Activated CD4-positive, alpha-beta T cell treated with anti-CD3 and anti-CD28 coated beads, Interleukin-2, amount 50 U/mL, for 16 hours (primary cell): ENCODE measurements at places on chromosomes 5 and 9.

GRCh38 chr5:6457592-6457991 lies 8.9 kb downstream of the UBE2QL1 start:
- DNase-seq, result no peak

DNA sequence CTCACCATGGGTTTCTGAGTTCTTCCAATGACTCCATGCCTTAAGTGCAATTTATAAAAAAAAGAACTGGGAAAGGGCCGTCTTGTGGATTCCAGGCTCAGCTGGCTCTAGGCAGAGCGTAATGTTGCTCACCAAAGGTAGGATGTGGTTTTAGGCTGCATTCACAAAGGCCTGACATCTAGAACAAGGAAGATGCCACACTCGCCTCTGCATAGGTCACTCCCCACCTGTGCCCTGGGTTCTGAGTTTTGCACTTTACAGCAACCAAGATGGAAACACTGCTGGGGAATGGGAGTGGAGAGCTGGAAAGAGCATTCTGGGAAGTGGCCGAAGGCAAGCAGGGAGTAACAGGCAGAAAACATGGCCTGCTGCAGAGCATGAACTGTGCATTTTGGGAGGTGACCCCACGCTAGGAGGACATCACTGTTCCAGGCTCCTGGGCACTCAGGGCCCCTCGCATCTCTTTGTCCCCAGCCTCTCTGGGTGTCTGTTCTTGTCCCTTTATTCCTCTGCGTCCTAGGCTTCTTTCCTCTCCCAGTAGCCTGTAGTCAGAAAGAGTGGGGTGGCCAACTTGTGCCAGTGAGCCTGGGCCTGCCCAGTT lies 12.3 kb downstream of the FCN2 start:
- no peak for DNase-seq

DNA sequence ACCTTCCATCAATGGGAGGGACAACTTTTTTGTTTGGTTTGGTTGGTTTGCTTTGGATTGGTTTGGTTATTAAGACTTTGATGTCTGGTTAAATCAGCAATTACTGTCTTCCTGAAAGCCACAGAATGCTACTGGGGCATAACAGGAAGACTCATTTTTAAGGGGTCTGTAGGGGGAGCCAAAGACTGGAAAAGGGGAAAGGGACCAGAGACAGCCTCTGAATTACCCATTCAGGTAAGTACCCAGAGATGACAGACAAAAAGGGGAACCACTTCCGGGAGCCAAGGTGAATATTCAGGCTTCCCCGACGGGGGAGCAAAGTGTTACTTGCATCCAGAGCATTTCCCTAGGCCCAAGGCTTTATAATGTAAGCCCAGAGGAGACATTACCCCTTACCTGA lies 4.6 kb upstream of the FEM1C start:
- DNase-seq, result no peak

DNA sequence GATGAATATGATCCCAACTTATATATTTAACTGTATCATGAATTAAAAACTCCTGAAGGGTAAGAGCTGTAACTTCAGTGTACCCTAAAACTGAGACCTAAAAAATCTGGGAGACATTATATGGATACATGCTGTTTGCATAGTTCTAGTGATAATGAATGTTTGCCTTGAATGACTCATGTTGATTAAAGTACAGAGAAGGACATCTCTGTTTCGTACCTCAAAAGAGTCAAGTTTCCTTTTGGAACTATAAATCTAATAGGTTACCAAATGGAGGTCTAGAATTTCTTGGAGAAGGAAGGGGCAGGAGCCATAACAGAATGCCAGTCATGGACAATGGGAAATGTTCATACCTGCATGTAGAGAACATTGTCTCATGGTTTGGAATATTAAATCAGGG lies 168.1 kb downstream of the SNCAIP start:
- DNase-seq, result no peak

DNA sequence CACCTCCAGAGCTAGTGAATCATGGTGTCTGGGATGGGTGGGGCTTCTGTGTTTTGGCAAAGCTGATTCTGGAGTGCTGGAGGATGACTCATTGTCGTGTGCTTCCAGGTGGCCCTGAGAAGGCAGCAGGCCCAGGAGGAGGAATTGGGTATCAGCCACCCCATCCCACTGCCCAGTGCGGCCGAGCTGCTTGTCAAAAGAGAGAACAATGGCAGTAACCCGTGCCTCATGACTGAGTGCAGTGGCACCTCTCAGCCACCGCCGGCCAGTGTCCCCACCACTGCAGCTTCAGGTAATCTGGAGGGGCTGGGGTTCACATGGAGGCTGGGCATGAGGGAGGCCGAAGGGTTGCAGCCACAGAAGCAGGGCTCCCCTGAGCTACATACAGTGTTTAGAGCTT lies 5.4 kb downstream of the DMRT1 start:
- DNase-seq, result no peak

GRCh38 chr9:87570000-87570908 lies 72.6 kb downstream of the DAPK1 start:
- no peak for DNase-seq

DNA sequence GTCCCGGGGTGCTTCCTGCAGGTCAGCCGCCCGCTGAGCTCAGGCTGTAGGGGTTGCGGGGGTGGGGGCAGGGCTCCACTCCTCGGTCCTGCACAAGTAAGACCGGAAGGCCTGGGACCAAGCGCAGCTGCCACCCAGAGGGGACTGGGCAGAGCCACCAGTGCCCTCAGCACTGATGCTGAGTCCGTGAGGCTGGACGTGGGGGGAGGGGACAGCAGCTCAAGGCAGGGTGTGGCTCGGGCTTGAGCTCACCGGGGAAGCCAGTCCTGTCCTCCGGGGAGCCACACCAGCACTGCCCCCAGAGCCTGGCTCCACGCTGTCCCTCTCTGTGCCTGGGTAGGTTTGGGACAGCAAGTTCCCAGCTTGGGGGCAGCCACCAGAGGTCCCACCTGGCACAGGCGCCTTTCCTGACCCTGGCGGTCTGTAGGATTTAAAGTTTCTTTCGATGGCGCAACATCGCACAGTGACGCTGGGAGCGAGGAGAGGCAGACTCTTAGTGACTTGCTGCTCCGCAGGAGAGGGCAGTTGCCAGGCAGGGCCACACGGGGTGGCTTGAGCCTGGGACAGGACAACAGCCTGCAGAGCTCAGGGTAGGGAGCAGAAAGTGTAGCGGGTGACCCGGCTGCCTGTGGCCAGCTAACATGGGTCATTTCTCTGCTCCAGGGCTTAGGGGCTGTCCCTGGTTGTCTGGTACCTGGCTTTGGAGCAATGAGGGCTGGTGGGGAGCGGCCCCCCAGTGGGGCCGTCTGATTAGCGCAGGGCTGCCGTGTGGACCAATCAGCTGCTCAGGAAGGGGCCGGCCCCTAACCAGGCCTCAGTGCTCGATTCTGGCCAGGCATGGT lies 5.7 kb downstream of the LCN1 start:
- no peak for DNase-seq

DNA sequence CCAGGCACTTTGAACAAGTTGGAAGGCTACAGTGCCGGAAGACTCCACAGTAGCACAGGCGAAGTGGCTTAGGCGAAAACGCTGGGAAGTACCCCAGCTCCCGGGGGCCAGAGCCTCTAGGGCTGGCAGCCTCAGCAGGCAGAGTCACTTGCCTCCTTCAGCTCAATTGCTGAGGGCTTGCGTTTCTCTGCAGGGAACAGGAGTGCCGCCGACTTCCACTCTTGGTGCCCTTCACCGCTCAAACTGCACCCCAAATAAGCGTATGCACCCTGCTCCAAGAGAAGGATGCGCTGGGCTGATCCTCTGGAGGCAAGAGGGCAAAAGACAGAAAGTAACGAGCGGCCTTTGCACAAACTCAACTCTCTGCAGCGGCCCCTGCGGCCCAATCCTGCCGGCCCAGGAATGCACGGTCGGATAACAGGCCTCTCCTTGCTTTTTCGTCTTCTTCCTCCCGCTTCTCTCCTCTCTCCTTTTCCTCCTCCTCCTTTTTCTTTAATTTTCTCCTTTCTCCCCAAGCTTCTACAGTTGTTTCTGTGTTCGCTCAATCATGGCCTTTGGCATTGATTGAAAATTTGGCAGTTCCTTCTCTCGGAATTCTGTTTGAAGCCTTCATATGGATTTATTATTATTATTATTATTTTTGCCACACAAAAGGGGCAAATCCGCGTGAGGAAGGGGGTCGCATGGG lies 1.1 kb upstream of the S1PR3 start:
- no peak for DNase-seq

GRCh38 chr5:169934990-169935389 lies 45.3 kb downstream of the INSYN2B start:
- DNase-seq, result no peak

- DNase-seq, result no peak
Observed at GRCh38 chr9:5478206-5478605, 27.9 kb downstream of the CD274 start.

DNA sequence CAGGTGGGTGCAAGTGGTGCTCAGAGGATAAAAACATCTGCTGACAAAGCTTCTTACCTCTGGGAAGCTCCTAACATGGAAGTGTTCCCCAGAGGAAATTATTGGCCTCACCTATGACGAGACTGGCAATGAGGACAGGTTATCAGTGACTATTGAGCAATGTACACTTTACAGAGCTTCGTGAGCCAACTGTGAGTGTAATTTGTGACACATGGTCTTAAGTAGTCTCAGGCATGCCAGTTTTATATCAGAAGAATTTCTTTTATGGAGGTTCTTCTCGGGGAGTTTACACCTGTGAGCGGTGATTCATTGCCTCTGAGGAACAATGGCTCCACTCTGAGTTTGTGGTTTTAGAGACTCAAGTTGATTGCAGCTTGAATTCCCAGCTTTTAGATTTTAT lies 11.3 kb downstream of the ANKDD1B start:
- DNase-seq, result no peak

DNA sequence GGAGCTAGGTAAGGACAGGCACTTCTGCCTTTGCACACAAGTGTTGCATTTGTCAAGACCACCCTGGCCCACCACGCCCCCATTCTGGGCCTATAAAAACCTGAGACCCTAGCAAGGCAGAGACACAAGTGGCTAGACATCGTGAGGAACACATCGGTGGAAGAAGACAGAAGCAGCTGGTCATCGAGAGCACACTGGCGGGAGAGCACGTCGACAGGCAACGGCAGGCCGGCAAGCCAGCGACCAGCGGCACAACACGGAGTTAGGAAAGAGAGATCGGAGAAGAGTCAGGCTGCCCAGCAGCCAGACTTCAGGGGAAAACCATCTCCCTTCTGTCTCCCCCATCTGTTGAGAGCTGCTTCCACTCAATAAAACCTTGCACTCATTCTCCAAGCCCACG lies 76.1 kb downstream of the HRH2 start:
- DNase-seq, result no peak

- no peak for DNase-seq
Observed at GRCh38 chr5:51986733-51987132, 603.5 kb downstream of the ISL1 start.

DNA sequence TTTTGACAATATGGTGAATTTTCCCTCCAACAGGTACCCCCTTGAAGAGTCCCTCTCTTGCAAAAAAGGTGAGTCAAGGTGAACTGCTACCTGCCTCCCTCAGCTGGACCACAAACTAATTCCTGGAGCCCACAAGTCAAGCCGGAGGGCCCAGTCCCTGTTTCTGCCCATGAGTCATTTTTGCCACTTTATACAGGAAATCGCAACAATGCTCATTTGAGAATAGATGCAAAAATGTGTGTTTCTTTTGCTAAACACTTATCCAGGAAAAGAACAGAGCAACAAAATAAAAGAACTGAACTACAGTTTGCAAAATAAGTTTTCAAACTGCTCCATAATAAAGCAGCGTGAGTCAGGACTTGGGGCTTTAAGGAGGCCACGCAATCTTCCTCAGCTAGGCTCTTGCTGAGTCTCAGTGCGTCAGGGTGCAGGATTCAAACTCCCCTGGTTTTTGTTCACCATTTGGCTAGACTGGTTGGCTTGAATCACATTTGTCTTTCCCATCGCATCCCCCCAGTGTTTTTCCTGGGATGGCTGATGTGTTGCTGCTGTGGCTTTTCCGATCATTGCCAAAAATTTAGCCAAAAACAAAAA lies 102.7 kb downstream of the GOLPH3 start:
- DNase-seq, result no peak

DNA sequence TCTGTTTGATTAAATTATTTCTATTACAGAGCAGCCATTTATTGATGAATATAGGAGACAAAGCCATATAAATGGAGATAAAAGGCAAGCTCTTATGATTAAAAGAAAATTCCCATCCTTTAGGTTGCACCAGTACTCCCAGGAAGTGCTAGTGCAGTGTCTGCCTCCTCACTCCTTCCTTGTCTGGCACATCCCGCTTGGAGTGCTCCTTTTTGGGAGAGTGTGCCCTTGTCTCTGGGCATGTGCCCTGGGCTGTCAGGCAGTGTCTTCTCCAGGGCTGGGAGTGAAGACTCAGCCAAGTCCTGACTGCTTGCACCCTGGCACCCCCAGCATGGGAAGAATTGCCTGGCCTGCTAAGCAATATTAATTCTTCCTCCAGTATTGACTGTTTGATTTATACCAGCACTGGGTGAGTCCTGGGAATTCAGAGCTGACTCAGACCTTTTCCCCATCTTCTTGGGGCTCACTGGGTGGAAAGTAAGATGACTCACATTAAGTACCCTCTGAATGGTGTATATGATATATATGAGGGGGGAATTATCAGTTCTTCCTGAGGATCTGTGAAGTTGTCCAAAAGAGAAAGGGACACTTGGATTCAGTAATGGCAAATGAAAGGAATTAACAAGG lies 62.1 kb downstream of the ZSWIM6 start:
- no peak for DNase-seq

GRCh38 chr9:127885508-127886281 lies 8.2 kb upstream of the AK1 start:
- no peak for DNase-seq

- DNase-seq, result no peak
Observed at GRCh38 chr5:176820937-176821336, 10.6 kb downstream of the UNC5A start.

GRCh38 chr9:23526806-23527205 lies 299.2 kb downstream of the ELAVL2 start:
- no peak for DNase-seq

GRCh38 chr9:131663288-131663687 lies 76.6 kb downstream of the RAPGEF1 start:
- no peak for DNase-seq

- DNase-seq, result no peak
Observed at GRCh38 chr9:69047371-69047770, 11.8 kb downstream of the FXN start.
